ENCODE measurements at places on chromosomes 12 and 14.

- no peak for DNase-seq
Observed at GRCh38 chr12:45760333-45760732, 30.8 kb downstream of the ARID2 start.

- no peak for DNase-seq
Observed at GRCh38 chr14:58408681-58409215, 13.0 kb downstream of the TOMM20L start.

- DNase-seq: no peak
Observed at GRCh38 chr12:113837528-113838296, 128.4 kb downstream of the RBM19 start.

DNA sequence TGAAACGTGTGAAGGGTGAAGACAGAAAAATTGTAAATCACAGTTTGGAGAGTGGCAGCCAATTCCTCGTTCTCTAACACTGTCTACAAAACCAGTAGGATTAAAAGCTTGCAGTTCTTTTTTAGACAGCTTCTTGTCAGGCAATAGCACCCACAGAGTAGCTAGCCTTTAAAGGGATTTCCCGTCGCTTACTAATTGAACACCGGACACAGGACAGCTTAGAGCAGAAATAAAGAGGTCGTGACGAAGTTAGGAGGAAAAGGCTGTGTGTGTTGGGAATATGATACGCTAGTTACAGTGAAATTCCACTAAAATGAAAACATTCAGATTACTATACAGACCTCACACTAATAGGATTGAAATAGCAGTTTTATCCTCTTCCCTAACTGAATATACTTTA, 149.1 kb upstream of the FLRT2 start:
- DNase-seq: no peak

DNA sequence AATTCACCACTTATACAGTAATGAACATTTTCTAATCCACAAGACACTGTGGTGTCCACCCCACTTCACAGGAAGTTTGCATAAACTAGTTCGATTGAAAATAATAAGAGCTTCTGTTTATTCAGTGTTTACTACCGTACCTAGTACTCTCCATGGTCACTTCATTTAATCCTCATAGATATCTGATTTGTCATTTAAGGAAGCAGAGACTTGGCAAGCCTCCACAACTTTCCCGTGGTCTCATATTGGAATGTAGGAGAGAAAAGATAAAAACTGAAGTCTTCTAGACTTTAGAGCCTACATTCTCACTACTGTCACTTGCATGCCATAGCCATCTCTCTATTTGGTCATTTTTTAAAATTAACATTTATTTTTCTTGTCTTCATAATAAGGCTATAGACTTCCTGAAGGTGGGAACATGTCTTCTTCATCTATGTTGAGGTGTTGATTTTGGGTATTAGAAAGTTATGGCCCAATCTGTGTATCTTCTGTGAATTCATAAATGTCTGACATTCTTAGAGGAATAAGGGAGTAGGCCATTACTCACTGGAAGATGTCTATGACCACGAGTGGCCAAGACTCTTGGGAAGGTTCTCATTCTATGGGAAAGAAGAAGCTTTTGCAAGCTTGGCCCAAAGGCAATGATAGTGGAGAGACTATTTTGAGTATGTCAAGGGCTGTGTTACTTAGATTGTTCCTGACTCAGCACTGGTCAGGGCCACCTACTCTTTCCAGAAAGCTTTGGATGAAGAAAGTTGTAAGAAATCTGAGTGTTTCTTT, 423.7 kb downstream of the LRIG3 start:
- no peak for DNase-seq

- DNase-seq: no peak
Observed at GRCh38 chr12:123396954-123397353, 13.0 kb downstream of the KMT5A start.

DNA sequence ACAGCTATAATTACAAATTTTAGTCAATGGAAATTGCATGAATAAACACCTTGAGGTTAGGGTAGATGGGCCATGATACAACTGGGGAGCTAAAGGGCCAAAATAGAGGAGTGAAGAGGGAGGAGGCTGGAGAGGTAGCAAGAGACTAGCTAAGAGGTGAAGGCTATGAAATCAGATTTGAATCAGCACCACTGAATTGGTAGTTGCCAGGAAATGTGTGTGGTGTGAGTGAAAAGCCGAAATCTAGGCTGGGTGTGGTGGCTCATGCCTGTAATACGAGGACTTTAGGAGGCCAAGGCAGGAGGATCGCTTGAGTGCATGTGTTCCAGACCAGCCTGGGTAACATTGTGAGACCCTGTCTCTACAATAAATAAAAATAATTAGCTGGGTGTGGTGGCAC, 22.7 kb downstream of the YY1 start:
- DNase-seq: no peak
